ENCODE measurements at places on chromosomes 3 and 15.

GRCh38 chr15:84715441-84716035 is 401 bp downstream of the SEC11A start:
- no peak for DNase-seq

DNA sequence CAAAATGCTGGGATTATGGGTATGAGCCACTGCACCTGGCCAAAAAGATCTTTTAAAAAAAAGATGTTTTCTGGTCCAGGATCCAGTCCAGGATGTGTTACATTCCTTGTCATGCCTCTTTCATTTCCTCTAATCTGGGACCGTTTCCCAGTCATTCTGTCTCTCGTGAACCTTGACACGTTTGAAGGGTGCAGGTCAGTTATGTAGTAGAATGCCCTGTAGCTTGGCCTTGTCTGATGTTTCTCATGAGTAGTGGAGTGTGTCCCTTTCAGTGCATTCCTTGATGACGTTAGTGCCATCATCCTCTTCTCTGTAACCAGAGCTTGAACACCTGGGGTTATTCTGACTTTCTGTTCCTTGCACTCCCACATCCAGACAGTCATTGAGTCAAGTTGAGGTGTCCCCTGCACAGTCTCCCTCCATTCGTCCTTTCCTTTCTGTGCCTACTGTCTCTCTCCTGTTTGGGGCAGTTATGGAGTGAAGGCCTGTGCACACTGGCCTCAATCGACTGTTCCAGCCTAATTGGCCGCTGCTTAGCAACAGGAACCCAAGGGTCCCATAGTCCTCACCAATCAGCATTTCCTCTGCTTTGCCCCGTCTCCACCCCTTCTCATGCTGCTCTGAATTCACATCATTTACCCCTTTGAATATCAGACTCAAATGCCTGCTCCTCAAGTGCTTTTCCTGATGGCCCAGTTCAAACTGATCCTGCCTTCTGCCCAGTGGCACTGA is 5.5 kb downstream of the FAM81A start:
- no peak for DNase-seq

- no peak for DNase-seq
These were observed 45.2 kb downstream of the CGNL1 start for GRCh38 chr15:57421551-57421950.

DNA sequence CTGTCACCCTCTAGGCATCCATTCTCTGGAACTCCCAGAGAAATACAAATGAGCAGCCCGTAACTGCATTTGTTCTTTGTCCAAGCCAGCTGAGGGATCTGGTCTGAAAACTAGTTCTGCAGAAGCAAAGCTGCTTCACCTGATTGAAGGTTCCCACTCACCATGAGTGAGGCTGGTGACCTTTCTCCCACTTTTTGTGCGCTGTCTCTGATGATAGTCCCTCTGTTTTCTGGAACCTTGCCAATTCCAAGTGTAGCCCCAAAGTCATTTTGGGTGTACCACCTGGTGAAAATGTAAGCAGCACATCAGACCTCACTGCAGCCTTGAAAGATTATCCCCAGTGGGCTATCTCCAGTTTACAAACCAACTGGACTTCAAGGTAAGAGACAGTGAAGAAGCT is 39.4 kb upstream of the BFSP2 start:
- DNase-seq: no peak

- DNase-seq: no peak
These were observed 22.6 kb downstream of the MKRN2OS start for GRCh38 chr3:12522721-12523120.

GRCh38 chr3:57026944-57027343 is 33.5 kb upstream of the SPATA12 start:
- no peak for DNase-seq

DNA sequence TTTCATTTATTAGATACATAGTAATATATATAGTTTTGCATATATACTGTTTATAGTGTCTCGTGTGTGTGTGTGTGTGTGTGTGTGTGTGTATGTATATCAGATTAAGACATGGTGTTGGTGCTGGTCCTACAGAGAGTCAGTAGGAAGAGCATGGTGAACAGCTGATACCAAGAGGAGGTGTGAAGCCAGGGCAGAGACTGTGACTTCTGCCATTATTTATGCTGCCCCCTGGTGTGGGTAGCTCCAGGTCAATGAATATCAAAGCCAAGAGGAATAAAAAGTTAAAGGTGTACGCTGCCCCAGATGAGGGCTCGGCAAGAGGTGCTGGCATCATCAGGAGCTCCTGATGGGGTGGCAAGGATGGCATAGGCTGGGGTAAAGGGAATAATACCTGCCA is 299.5 kb upstream of the RASGRP1 start:
- DNase-seq: no peak

GRCh38 chr15:66186049-66186825 is 67.3 kb downstream of the MEGF11 start:
- DNase-seq: peak; percentile 49

- no peak for DNase-seq
These were observed 29.0 kb upstream of the BCL6 start for GRCh38 chr3:187774185-187774789.

DNA sequence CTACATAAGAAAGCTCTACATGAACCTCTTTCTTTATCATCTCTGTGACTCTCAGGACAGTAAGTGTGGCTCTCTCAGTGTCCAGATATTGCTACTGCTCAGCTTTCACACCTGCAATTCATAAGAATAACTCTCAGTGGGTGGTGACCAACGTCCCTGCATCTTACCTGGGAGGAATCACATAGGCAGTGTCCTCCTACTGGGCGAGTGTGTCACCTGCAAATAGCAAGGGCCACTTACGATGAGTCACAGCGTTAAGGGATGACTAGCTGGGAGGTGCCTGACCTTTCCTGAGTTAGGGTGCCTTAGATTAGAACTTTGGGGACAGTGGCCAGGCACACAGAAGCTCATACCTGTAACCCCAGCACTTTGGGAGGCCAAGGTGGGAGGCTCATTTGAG is 90.8 kb upstream of the C3orf80 start:
- no peak for DNase-seq

DNA sequence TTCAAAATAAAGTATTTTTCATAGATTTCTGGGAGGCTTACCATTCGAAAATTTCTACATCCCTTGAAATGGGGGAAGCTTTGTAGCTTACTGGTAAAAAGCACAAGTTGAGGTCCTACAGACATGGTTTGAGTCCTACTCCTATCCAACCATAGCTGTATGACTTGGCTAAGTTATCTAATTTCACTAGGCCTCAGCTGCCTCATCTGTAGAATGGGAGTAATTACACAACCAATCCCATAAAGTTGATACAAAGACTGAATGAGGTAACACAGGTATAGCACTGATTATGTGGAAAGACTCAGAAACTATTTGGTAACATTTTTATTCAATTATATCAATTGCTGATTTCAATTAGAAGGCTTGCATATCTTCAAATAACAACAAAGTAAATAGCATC is 157.4 kb downstream of the PLD1 start:
- DNase-seq: no peak

DNA sequence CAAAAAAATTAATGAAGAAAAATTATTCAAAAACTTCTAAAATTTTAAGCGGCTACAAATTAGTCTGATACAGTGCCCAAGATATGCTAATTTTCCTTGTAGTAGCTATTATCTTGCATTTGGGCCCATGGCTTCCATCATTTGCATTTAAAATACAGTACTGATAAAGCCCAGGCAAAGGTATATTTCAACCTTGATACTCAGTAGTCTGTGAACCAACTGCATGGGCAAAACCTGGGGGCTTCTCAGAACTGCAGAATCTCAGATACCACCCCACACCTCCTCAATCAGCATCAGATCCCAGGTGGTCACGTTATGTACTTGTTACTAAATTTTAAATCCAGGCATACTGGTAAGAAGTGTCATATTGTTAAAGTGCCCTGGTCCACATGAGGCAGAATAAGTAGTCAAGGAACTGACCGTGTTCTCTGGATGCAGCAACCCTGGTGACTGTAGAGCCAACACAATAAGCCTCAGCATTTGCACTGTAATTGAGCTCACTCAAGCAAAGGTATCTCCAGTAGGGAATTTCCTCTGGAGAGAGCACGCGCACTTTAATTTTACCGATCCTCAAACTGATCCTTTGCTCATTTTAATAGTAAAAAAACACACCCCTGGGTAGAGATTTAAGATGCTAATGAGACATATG is 31.9 kb downstream of the ZNF385D start:
- no peak for DNase-seq

- no peak for DNase-seq
These were observed 156.0 kb downstream of the XXYLT1 start for GRCh38 chr3:195114786-195115599.

DNA sequence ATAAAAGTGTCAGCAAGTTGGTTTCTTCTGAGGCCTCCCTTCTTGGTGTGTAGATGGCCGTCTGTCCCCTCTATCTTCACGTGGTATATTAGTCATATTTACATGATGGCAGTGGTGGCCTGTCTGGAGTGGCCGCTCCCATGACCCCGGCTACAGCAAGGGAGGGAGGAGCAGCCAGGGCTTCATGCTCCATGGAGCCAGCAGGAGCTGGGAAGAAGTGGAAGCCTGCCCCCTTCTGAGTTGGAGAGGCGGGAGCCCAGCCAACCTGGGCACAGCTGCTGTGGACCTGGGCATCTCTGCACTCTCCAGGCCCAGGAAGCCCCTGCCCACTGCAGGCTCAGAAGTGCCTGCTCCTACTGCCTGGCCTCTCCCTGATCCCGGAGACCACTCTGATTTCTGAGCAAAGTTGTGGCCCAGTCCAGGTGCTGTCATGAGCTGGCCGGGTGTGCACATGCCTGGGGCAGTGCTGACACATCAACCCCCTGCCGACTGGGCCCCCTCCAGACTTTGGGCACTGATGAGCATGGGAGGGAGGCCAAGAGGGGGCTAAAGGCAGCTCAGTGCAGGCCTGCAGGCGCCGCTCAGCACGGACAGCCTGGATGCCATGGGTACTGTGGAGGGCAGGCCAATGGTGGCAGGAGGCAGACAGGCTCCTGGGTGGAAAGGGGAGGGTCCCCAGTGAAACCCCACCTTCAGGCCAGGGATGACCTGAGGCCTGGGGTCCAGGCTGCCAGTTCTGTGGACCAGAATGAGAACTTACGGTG is 84.8 kb downstream of the SERPINI1 start:
- no peak for DNase-seq

DNA sequence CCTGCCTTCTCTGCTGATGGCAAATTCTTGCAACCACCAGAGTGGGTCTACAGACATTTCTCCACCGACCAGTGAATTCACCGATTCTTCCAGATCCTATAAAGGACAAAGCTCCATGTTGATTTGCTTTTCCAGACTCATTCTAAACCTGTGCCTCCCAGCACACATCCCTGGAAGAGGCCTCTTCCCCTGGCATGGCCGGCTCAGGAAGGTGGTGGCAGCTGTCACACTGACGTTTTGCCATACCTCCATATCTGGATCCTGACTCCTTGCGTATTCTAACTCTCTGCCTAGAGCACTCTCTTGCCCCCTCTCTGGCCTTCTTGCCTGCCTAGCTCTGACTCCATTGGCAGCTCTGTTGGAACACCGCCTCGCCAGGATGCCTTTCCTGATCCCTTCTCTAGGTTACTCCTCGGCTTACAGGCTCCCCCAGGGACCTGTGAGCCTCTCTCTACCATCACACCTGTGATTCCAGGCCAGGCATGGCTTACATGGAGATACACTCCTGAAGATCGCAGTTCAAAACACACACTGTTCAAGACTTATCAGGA is 31.0 kb downstream of the SLCO2A1 start:
- no peak for DNase-seq
